NCI-H446 treated with DMSO at 0.1 percent for 48 hours (cell line): ENCODE measurements at places on chromosomes 3 and 15.

- no peak for DNase-seq
Observed at GRCh38 chr3:190382082-190382481, 5.9 kb upstream of the CLDN16 start.

GRCh38 chr3:122146466-122146865 is 37.0 kb upstream of the CASR start:
- no peak for DNase-seq

DNA sequence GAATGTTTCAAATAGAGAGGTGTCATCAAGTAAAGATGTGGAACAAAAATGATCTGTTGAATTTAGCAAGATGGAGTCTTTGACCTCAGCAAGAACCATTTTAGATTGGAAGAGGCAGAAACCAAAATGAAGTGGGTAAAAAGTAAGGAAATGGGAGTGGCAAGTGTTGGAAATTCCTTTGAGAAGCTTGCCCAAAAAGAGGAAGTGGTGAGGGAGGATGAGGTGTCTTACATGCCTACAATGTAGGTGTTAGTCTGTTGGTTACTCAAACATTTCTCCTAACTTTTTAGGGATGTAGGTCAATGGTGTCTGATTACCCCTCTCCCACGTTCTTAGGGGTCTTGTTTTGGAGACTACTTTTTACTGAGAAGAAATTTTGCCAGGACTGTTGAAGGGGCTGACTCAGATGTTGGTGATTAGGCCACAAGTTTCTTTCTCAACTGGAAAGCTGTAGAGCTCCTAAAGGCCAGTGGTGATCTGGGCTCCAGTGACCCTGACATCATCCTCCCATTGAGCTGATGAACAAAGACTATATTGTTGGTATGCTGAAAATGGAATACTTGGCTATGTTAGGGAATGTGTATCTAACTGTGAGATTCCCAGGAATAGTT is 5.1 kb downstream of the PPP2R3A start:
- no peak for DNase-seq

DNA sequence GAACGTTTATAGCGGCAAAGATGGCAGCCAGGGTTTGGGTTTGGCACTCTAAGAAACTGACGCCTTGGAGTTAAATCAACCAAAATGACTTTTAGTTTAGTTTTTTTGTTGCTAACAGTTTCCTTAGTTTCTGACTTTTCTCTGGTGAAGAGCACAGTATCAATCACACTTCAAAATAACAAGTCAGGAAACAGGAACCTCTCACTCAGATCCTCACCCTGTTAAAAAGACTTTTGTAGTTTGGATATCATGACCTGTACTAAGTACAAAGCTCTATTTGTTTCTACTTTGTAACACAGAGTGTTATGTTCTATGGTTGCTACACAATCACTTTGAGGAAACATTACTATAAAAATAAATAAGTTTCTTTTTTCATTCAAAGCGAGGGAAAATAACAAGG is 51.1 kb downstream of the ATP10A start:
- DNase-seq: no peak

DNA sequence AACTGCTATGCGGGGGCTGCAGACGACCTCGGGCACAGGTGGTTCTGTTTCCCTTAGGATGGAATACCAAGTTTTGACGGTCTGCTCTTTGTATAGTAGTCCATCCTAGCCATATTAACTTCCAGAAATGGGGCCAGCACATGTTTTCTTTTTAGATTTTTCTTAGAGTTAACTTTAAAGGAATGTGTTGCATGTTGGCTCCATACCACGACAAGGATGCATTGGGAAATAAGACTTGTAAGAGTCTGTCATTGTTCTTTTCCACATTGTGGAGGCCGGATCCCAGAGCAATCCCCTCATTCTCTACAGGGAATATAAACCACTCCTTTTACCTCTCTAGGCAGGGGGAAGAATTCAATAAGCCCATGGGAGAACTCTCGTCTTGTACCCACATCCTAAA is 87.1 kb upstream of the PLSCR4 start:
- no peak for DNase-seq

GRCh38 chr3:60395173-60395762 is 856.0 kb downstream of the FHIT start:
- no peak for DNase-seq

DNA sequence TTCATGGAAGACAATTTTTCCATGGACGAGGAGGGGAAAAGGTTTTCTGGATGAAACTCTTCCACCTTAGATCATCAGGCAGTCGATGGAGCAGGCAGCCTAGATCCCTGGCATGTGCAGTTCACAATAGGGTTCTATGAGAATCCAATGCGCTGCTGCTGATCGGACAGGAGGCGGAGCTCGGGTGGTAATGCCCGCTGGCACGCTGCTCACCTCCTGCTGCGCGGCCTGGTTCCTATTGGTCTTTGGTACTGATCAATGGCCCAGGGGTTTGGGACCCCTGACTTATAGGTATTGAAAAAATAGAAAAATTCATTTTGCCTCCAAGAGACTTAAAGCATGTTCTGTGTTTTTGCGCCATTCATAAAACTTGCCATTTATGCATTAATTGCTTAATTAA is 793.9 kb upstream of the NR2F2 start:
- no peak for DNase-seq

DNA sequence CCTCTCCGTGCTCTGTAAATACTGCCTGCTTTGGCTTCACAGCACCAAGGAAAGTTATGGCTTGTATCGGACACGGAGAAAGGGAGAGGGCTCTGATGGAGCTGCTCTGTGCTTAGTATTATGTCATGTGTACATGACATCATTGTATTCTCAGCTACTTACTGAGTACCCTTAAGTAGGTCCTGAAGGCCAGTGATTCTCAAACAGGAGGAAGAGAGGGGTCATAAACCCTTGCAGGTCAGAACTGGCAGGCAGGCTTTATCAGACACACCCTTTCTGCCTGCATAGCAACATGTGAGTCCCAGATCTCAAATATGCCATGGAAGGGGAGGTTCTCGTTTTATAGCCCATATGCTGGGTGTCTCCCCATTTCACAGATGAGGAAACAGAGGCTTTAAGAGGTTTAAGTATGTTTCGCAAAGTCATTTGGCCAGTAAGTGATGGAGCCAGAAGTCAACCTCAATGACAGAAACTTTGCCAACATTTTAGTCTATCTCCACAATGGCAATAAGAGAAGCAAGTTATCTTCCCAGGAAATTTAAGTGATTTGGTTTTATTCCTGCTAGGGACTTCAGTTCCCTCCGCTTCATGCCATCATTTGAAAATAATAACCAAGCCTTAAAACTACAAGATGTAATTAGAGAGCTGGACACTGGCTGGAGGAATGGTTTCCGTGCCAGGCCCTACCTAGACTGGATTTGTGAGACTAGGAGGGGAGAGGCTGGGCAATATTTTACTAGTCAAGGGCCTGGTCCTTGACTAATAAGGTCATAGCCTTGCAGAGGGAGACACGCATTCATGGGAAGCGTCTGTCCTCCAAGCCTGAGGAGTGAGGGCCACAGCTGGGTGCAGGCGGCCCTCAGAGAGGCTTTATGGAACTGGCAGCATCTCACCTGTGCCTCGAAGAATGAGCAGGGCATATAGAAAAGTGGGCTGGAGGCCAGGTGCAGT is 133.0 kb downstream of the XXYLT1 start:
- DNase-seq: no peak

- no peak for DNase-seq
Observed at GRCh38 chr3:69752241-69752640, 13.0 kb downstream of the MITF start.

DNA sequence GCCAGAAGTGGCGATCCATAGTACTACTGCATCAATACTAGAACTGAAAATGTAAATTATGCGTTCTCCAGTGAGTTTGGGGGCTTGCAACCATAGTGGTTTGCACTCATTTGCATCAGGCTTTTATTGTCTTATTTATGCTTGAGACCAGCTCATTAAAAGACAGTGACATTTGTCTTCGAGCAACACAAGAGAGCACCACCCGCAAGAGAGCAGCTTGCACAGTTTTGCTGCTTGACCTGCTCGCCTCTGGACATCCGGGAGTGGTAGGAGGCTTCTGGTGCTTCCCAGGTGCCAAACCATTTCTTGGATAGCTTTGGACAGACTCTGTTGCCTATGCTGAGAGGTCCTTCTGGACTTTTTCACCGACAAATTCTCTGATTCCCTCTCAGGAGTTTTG is 294.6 kb downstream of the MEX3B start:
- DNase-seq: no peak
